Activated CD8-positive, alpha-beta memory T cell treated with anti-CD3 and anti-CD28 coated beads for 1 hour (primary cell): ENCODE measurements at places on chromosomes 3 and 15.

DNA sequence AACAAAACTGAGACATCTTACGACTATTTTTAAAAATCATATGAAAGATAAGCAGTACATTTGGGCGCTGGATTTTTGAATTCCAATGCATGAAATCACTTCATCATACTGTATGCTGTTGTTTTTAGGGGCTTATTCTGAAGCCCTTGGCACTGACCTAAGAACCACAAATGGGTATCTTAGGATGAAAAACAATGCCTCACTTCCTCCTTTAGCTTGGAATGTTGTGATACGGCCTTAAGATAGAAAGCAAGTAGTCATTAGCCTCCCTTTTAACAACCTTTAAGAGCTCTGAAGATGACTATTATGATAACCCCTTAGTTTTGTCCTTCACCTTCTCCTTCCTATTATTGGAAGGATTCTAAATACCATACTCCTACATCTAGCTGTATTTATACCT lies 289.8 kb downstream of the ARPP21 start:
- no peak for DNase-seq

- DNase-seq: no peak
Measured at GRCh38 chr3:33420966-33421365, 19.2 kb downstream of the UBP1 start.

DNA sequence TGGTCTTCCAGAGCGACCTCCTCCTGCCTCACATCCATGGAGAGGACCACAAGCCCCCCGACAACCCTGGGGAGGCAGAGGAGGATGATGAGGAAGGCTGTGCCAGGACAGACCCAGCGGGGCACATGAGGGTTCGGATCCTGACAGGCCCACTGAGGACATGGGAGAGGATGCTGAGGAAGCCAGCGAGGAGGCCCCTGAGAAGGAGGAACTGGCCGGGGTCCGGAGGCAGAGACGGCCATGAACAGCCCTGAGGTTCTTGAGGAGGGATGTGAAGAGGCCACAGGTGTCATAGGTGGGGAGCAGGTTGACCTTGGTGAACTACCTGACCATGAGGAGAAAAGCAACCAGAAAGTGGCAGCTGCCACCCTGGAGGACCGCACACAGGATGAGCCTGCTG lies 54.9 kb upstream of the WNT7A start:
- no peak for DNase-seq

- no peak for DNase-seq
Measured at GRCh38 chr15:38076786-38077185, 142.3 kb downstream of the TMCO5A start.

DNA sequence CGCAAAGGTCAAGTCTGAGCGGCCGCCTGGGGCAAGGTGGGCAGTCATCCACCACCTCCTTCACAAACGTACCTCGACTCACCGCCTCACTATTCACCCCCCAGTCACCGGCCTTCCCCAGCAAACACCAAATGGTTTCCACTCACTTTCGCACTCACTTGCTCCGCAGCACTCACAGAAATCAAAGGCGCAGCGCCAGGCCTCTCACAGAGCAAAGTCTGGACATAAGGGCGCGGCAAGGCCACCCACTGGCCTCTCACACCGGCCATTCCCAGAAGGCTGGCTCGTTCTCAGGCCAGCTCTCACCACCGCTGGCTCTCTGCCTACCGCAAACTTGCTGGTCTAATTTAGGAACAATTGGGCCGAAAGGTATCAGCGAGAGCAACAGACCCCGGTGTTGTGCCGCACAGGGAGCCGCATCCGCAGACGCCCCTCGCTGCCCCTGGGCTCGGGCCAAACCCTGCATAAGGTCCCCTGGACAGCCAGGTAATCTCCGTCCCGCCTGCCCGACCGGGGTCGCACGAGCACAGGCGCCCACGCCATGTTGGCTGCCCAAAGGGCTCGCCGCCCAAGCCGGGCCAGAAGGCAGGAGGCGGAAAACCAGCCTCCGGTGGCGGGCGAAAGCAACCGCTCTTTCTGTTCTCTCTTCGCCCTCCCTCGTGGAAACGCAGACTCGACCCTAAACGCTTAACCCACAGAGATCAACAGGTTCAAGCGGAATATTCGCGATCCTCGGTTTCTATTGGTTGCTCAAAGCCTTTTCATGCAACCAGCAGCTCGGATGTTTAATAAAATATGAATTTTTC lies 2.9 kb downstream of the SHOX2 start:
- DNase-seq: no peak

- DNase-seq: no peak
Measured at GRCh38 chr3:10315101-10315500, 5.8 kb downstream of the SEC13 start.

DNA sequence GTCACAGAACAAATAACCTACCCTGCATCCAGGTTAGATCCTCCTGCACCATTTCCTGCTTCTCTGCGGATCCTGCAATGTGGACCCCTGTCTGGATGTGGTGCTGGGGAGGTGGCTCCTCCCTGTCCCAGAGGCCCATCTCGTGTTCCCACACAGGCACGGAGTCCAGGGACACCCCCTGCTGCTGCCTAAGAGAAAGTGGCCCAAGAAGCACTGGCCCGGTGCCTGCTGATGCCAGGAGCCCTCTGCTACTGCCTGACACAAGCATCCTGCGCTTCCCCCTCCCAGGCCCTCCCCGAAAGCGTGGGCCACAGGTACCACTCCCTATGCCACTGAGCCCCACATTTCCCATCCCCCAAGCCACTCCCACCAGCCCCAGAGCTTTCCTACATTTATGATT lies 48.6 kb downstream of the ZNF445 start:
- DNase-seq: no peak

DNA sequence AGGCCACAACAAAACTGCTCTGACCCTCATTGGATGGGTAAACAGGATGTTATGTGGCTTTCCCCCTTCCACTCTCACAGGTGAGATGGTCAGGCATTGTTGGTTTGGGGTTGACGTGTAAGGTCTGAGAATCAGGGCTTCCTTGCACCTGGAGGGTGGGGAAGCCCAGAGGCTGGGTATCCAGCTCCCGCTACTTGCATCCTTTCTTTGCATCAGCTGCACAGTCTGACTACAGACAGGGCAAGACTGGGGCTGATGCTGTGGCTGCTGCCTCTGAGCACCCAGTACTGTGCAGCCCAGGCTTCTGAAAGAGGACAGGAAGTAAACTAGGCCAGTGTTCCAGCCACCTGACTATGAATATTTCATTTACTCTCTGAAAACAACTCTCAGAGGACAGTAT lies 58.0 kb upstream of the ATP2B2 start:
- DNase-seq: no peak

- DNase-seq: no peak
Measured at GRCh38 chr3:128667641-128668040, 17.0 kb upstream of the RPN1 start.
